ENCODE measurements at places on chromosomes 3 and 15.

- no peak for DNase-seq
Measured at GRCh38 chr15:88098361-88098760, 158.2 kb downstream of the NTRK3 start.

DNA sequence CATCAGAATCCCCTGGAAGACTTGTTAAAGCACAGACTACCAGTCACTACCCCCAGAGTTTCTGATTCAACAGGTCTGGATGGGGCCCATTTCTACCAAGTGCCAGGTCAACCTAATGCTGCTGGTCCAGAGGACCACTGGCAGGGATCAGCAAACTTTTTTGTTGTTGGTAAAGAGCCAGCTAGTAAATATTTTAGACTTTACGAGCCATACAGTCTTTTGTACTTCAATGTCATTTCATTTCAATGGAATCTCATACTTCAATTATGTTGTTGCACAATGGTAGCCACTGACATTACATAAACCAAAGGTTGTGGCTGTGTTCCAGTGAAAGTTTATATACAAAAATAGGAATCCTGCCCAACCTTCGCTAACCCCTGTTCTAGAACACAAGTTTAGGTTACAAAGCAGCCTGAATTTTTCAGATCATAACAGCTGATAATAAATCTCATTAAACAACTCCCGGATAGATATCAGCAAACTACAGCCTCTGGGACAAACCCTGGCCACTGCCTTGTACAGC lies 28.7 kb downstream of the ULK4 start:
- DNase-seq: no peak

DNA sequence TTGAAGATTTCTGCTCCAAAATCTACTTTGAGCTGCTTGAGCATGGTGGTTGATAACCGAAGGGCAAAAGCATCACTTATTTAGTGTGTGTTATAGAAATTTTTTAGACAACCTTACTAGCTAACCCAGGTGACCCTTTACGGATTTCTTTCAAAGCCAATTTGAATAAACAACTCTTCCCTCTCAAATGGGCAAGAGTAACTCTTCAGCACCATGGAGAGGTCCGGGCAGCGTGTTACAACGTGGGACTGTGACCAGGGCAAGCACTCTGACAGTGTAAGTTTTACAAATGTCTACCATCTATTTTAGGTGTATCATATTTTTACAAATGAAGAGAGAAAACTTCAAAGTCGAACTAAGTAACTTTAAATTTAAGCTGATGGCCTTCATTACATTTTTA lies 471.8 kb downstream of the MFSD1 start:
- no peak for DNase-seq

DNA sequence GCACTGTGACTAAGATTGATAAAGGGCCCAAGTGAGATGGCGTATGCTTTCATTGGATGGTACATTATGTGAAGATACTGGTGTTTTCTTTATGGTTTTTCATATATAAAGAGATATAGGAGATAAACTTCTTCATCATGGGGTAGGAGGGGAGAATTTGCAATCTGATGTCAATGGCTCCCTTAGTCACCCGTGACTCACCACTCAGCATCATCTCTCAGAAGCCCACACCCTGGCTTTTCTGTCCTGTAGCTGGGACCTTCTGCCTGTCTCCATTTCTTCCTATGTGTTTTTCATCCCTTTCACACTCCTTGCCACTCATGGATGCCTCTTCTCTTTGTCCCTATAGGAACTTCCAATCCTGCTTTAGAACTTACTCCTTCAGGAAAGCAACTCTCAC lies 114.3 kb upstream of the SEMA6D start:
- no peak for DNase-seq

- DNase-seq: no peak
Measured at GRCh38 chr3:121545049-121545573, 677 bp downstream of the POLQ start.

GRCh38 chr15:29465816-29466215 lies 196.2 kb upstream of the NSMCE3 start:
- no peak for DNase-seq

- no peak for DNase-seq
Measured at GRCh38 chr3:182713743-182714517, 79.4 kb upstream of the ATP11B start.

- no peak for DNase-seq
Measured at GRCh38 chr3:124707656-124708062, 22.6 kb upstream of the UMPS start.

GRCh38 chr15:43169888-43170287 lies 15.3 kb upstream of the CCNDBP1 start:
- no peak for DNase-seq

GRCh38 chr3:86793786-86794185 lies 197.2 kb downstream of the VGLL3 start:
- DNase-seq: no peak

DNA sequence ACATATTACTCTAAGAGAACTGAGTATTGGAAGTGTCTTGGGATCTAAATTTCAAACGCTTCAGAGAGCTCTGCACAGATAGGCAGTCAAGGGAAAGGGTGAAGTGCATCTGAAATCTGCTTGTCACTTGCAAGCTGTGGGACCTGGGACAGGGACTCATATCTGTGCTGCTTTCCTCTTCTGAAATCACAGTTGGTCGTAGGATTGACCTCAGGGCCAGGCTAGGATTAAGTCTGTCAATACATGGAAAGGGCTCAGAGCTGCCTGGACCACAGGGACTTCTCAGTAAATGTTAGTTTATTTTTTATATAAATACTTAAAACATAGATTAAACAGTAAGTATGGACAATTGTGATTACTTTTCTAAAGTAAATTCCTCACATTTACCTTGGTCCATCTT lies 74.7 kb upstream of the CMTM7 start:
- no peak for DNase-seq

- DNase-seq: no peak
Measured at GRCh38 chr3:48270306-48270705, 29.4 kb downstream of the ZNF589 start.

GRCh38 chr15:42313463-42313862 lies 40.2 kb upstream of the TMEM87A start:
- no peak for DNase-seq

DNA sequence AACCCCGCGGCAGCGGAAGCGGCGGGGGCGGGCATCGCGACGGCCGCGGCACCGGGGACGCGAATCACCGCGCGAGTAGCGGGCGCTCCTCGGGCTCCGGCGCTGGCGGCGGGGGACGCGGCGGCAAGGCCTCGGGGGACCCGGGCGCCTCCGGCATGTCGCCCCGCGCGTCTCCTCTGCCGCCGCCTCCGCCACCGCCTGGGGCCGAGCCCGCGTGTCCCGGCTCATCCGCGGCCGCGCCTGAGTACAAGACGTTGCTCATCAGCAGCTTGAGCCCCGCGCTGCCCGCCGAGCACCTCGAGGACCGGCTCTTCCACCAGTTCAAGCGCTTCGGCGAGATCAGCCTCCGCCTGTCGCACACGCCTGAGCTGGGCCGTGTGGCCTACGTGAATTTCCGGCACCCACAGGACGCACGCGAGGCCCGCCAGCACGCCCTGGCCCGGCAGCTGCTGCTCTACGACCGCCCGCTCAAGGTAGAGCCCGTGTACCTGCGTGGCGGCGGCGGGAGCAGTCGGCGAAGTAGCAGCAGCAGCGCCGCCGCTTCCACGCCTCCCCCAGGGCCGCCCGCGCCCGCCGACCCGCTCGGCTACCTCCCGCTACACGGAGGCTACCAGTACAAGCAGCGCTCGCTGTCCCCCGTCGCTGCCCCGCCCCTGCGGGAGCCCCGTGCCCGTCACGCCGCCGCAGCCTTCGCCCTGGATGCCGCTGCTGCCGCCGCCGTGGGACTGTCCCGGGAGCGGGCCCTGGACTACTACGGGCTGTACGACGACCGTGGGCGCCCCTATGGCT lies 675 bp downstream of the RBM15B start:
- DNase-seq: no peak

DNA sequence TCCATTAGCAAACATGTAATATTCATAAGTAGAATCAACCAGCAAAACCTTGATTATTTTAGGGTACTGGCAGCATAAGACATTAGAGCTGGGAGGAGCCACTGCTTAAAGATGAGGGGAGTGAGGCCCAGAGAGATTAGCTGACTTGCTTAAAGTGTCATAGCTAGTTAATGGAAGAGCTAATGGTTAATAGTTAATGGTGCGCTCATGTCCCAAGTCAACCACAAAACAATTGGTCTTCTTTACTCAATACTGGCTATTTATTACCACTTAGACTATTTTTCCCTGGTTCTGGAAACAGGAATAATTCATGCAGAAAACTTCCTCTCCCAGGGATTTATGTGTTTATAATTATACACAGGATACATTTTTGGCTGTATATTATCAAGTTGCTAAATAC lies 33.1 kb downstream of the EIF4E3 start:
- no peak for DNase-seq

- DNase-seq: no peak
Measured at GRCh38 chr3:44415421-44415820, 62.0 kb downstream of the ZNF445 start.

DNA sequence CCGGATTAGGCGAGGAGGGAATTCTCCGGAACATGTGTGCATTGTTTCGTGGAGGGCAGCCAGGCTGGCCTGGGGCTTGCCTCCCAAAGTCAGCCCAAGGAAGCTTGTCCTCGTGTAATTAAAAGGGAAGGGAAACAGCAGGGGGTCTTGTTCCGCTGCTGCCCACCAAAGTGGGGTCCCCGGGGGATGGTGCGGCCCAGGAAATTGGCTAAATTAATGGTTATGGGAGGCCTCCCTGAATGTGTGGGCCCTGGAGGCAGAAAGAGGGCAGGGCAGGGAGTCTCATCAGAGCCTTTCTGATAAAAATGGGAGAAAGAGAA lies 118.1 kb downstream of the OPA1 start:
- DNase-seq: no peak

- no peak for DNase-seq
Measured at GRCh38 chr15:92647467-92648163, 8.0 kb downstream of the FAM174B start.

GRCh38 chr3:55716611-55717225 lies 229.6 kb upstream of the WNT5A start:
- DNase-seq: no peak

DNA sequence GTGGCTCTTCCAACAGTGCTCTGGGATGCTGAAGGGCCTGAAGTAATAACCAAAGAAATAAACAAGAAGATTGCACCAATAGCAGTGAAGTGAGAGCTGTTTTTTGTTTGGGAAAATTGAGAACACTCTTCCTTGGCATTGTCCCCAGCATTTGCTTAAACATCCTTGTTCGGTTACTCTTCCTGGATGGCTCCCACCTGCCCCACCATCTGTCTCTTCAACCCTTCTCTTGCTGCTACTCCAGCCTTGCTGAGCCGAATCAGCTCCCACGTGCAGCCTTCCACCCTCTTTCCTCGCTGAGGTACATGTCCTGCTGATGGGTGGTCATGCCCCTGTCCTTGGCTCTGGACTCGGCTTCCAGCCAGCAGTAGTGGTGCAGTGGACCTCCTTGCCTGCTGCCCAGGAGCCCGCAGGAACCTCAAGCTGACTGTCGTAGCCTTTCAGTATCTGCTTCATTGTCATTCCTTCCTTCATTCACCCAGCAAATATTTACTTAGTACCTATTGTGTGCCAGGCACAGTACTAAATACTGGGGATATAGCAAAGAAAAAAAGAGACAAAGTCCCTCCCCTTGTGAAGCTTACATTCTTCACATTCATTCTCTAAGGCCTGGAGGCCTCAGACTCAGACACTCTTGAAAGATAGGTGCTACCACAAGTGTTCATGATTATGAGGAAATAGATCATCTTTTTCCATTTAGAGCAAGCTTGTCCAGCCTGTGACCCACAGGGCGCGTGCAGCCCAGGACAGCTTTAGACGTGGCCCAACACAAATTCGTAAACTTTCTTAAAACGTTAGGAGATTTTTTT lies 17.1 kb upstream of the VILL start:
- DNase-seq: no peak

GRCh38 chr3:43411429-43411828 lies 125.1 kb downstream of the SNRK start:
- DNase-seq: no peak

DNA sequence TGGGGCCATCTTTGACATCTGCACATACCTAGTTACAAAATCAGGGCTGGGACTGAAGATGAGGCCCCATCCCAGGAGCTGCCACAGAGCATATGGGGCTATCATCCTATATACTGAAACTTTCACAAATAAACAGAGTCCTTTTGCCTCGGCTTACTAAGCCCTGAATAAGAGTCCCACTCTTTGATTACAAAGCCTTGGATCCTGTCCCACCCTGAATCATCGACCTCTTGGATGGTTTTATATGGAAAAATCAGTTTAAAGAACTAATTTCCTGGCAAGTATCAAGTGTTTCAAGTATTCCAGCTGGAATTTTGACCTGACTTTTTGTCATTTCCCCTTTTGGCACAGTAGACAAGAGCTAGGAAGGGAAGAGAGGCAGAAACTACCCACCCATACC lies 331.3 kb upstream of the FRG2C start:
- DNase-seq: no peak

DNA sequence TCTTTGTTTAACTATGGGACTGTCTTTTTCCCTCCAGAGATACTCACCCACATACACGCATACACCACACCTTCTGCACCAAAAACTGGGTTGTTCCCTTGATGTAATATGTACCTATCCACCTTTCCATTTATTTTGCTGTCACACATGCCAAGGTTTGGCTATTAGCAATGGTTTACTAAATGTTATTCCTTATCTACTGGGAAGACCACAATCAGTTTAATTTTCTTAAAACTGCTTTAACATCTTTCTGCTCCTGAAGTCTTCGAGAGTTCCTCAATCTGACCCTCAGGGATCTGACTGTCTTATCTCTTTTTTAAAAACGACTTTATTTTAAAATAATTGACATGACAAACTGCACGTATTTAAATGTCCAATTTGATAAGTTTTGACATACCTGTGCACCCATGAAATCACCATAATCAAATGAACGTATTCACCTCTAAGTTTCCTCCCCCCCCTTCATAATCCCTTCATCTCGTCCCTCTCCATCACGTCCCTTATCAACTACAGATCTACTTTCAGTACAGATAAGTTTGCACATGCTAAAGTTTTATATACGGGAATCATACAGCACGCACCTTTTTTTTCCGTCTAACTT lies 805 bp upstream of the TRPM7 start:
- DNase-seq: no peak

DNA sequence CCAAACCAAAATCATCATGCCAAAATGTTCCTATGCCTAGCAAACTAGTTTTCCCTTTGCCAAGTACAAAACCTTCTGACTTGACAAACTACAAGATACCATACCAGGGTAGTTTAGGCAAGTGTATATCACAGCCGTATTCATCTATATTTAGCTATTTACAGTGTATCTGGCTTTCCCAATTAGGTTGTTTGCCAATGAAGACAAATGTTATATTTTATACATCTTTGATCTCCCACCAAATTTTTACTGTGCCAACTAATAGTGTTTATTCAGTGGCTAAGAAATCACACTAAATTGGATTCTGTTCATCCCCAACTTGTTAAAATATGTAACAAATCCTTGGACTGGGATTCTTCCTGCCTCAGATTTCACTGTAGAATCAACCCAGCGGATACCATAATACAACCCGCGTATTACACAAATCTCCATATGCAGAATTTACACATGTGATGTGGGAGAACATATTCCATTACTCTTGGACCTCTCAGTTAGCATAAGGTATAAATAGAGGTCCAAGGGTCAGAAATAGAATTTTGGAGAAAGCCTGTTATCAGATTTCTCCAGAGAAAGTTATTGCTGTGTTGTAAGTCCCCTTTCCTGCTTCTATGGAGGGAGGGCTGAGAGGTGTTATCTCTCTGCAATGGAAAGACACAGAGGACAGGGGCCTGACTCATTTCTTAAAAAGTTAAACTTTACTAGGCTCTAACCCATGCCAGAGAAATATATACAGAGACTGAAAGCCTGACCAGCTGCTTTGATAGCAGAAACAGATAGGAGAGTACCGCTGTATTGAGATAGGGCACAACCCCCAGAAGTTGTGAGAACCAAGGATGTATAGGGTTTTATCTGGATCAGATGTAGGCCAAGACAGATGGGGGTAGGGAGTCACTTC lies 467.0 kb downstream of the FGF12 start:
- no peak for DNase-seq
